Renal pelvis (tissue), 12 donors: ENCODE measurements at places on chromosomes 5 and 9.

- peak; percentile 21 for DNase-seq
Observed at GRCh38 chr9:112925058-112925641, 34.5 kb upstream of the SLC46A2 start.

DNA sequence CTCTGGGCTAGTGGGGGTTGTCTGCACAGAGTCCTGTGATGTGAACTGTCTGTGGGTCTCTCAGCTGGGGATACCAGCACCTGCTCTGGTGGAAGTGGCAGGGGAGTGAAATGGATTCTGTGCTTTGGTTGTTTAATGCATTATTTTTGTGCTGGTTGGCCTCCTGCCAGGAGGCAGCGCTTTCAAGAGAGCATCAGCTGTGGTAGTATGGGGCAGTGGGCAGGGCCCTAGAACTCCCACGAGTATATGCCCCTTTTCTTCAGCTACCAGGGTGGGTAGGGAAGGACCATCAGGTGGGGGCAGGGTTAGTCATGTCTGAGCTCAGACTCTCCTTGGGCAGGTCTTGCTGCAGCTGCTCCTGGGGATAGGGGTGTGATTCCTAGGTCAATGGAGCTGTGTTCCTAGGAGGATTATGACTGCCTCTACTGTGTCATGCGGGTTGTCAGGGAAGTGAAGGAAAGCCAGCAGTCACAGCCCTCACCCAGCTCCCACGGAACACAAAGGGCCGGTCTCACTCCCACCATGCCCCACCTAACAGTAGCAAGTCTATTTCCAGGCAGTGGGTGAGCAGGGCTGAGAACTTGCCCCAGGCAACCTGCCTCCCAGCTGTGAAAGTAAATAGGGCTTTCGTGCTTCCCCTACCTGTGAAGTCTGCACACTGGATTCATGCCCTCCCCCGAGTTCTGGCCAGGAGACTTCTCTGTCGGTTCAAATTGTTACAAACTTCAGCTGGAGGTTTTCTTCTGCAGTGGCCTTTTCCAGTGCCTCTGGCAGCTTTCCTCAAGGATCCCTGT lies 25.7 kb upstream of the FAM81B start:
- no peak for DNase-seq

DNA sequence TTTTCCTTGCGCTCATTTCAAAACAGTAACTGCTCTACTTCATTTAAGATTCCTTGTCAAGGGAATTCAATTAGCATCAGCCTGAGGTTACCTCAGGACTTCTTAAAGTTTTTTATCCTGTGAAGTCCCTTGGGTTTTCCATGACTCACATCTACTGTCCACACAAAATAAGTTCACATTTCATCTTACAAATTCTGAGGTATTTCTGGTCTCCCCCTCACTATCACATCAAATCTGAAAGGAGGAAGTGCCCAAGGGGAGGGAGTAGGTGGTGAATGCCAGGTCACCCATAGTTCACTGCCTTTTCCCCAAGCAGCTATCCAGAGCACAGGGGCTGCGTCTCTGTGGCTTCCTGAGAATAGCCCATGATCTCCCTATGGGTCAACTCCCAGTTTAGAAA lies 227.1 kb upstream of the NREP start:
- no peak for DNase-seq

- no peak for DNase-seq
Observed at GRCh38 chr5:1959231-1959630, 76.5 kb upstream of the IRX4 start.

DNA sequence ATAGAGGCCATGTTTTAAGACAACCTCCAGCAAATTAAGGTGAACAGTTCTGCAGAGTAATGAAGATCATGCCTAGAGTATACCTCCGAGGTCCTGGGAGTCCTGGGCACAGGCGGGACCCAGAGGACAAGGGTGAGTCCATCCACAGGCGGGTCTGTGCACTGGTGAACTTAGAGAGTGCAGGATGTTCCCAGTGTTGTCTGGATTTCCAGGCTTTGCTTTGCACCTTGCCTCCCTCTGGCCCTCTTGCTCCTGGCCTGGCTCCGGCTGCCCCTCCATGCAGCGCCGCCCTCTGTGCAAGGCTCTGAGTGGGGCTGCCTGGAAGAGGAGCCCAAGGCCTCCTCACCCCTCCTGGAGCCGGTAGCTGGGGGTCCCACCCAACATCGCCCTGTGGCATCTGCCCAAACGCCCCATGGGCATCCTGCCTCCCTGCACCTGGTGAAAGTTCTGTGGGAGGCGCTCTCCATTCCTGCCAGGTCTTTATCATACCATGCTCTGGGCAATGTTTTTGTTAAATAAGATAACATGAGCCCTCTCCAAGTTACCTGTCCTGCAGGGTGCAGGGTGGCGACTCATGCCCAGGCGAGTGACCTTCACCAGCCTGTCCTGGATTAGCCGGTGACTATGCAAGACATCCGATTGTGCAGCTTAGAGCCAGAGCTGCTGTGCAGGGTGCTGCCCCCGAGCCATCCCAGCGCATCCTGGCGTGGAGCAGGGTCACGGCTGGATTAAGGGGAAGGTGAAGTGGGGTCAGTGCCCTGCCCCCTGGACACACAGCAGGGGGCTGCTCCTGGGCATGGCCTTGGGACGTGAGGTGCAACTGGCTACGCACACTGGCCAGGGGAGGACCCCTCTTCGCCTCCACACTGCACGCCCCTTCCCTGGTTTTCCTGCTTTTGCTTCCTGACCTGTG lies 41.3 kb upstream of the LPCAT1 start:
- DNase-seq: no peak

DNA sequence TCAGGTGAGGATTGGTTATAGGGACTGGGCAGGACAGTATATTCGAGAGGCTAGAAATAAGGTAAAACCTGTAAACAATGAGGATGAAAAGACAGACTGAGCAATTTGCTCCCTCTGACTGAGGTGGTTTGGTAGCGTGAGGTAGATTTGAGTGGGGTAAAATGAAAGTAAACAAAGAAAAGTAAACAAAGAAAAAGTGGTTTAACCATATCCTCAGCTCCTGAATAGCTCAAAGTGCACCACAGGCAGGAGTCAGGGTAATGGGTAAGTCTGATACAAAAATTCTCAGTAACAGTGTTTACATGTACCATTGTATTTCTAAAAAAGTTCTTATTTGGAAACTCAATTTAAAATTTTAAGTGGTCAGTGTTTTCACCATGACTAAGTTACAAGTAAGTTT lies 203.1 kb upstream of the ARRDC3 start:
- no peak for DNase-seq

DNA sequence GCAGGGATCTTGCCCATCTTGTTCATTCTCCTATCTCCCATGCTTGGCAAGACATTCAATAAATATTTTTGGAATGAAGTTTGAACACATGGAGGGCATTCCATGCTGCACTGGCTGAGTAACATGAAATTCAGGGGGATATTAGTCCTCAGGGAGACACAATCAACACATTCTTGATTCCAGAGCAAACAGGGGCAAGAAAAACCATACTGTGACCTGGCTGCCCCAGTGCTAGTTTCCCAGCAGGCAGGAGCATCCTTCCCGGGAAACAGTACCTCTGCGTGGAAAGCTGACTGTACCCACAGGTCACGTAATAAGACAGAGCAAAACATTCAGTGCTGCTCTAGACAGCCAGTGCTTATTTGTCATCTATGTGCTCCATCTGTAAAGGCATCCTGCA lies 66.3 kb upstream of the SPOCK1 start:
- DNase-seq: no peak

GRCh38 chr5:97623441-97623840 lies 440.4 kb upstream of the RIOK2 start:
- no peak for DNase-seq

DNA sequence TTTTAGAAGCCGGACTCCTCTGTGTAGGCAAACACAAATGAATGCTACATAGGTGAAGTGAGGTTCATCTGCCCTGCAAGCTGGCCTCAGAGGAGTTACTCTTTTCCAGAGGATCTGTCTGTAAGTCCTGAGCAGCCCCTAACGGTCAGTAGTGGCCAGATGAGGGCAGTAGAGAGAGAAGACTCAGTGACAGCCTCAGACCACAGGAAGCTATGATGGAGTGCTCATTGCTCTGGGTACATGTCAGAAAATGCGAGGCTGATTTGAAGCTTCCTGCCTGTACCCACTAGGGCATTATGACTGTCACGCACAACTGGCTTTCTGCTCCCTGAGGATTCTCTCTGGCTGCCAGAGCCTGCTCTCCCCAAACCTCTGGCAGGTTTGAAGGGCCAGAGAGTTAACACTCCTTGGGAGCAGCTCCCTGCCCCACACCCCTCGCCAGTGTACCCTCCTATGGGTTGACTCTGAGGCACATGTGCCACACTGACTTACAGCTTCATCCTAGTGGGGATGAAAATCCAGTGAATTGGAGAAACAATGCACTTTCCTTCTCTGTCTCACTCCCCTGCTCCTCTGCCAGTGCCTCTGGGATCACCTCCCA lies 141.5 kb downstream of the GABRG2 start:
- peak; percentile 45 for DNase-seq

GRCh38 chr5:40378396-40379177 lies 301.1 kb upstream of the PTGER4 start:
- DNase-seq: no peak

- no peak for DNase-seq
Observed at GRCh38 chr9:70450738-70451137, 36.3 kb upstream of the KLF9 start.

- DNase-seq: no peak
Observed at GRCh38 chr5:51632027-51632426, 248.8 kb downstream of the ISL1 start.

DNA sequence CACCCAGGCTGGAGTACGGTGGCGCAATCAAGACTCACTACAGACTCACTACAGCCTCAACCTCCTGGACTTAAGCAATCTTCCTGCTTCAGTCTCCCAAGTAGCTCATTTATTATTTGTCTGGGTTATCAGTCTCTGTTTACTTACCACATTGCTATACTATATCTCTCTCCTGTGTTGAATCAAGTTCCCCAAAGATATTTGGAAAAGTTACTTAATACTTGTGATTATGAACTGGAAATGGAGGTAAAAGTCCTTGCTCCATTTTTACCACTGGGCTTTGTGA lies 55.6 kb downstream of the ANGPTL2 start:
- no peak for DNase-seq

DNA sequence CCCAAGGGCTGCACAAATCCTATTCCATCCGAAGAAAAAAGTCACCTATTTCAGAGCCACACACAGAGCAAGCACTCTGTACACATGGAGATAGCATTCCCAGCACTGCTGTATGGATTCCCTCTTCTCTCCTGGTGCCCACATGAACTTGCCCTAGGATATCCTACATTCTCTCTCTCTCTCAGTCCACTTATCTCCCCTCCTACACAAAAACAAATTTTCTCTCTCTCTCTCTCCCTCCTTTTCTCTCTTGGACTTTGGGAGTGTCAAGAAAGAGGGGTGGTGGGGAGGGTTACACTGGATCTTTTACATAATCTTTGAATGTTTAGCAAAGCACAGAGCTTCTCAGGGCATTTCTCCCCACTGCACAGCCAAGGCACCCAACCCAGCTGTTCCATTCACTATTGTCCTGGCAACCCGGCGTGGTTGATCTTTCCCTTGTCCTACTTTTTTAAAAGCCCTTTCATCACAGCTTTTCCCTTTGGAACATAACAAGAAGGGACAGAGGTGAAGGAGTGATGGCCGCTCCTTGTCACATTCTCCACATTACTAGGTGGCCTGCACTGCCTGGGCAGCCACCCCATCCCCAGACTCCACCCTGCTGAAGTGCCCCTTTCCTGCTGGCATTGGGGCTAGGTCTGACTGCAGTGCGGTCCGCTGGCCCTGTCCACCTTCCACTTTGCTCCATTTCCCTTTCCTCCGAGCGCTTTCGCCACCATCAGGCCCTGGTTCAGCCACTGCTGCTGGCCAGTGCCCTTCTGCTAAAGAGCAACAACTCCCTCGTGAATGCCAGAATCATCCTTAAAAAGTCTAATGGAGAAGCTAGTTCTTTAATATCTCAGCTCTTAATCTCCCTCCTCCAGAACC lies 22.2 kb upstream of the SLC1A3 start:
- DNase-seq: no peak

DNA sequence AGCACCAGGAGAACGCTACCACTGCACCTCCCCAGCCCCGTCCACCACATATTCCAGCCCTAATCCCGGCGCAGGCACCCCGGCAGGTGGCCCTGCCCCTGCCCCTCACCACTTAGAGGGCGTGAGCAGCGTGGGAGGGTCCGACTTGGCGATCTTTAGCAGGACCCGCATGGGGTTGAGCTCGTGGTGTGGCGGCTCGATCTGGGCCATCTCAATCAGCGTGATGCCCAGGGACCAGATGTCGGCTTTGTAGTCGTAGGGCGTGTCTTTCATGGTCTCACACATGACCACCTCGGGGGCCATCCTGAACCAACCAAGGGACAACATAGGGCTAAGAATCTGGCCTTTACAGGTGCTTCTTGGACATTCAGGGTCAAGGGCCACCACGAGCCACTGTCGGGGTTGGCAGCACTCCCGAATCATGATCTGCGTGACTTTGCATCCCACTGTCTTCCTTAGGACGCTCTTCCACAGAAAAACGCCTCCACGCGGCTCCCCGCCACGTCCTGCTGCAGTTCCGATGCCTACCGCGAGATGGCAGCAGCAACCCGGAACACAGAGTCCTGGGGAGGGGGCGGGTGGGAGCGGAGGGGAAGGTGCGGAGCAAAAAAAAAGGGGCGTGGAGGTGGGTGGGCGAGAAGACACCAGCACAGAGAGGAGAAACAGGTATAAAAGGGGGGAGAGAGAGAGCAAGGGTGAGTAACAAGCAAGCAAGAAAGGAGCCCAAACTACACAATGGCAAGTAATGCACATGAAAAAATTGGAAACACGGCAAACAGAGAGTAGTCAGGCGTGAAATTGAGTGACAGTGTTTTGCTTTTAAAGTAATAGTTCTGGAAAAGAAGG lies 81.3 kb downstream of the STK10 start:
- DNase-seq: peak; percentile 51

GRCh38 chr5:64519263-64519662 lies 13.4 kb downstream of the RGS7BP start:
- no peak for DNase-seq

GRCh38 chr9:28050941-28051340 lies 477.7 kb upstream of the C9orf72 start:
- DNase-seq: no peak

- no peak for DNase-seq
Observed at GRCh38 chr5:1292139-1292538, 2.7 kb downstream of the TERT start.

GRCh38 chr5:121890297-121890858 lies 38.7 kb downstream of the FTMT start:
- DNase-seq: no peak

- DNase-seq: no peak
Observed at GRCh38 chr5:74940782-74941353, 74.7 kb upstream of the FAM169A start.

- DNase-seq: peak; percentile 24
Observed at GRCh38 chr9:135907006-135907430, 328 bp downstream of the CAMSAP1 start.

- peak; percentile 79 for DNase-seq
Observed at GRCh38 chr5:150303660-150304386, 1.1 kb upstream of the ARSI start.
